ENCODE measurements at places on chromosomes 12 and 14. TPM values are rescaled to one million over a fixed set of nuclear protein-coding genes. Genes with fewer than 3 reads are reported as not detected.

Gene PARPBP
- total RNA-seq = 30.0 TPM

- DNase-seq = no peak
Measured at GRCh38 chr14:103347091-103347815, 13.2 kb downstream of the EIF5 start.

DNA sequence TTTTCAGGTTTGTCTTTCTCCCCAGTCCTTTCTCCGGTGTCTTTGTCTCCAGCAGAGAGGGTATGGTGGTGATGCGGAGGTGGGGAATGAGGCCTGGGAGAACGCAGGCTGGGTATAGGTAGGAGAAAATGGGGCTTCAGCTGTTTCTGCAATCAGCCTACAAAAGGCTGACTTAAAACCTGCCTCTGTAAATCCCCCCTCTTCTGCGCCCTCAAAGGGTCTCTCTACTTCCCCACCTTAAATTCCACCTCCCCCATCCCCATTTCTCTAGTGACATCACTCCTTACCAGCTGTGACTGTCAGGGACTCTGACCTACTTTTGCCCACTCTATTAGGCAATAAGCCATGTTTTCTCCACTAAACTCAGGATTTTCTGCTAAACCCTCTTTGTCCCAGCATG lies 8.1 kb upstream of the RIMKLB start:
- DNase-seq = no peak

GRCh38 chr14:91860238-91860637 lies 7.1 kb downstream of the TC2N start:
- no peak for DNase-seq

- DNase-seq = no peak
Measured at GRCh38 chr14:78367355-78367754, 197.2 kb downstream of the NRXN3 start.

DNA sequence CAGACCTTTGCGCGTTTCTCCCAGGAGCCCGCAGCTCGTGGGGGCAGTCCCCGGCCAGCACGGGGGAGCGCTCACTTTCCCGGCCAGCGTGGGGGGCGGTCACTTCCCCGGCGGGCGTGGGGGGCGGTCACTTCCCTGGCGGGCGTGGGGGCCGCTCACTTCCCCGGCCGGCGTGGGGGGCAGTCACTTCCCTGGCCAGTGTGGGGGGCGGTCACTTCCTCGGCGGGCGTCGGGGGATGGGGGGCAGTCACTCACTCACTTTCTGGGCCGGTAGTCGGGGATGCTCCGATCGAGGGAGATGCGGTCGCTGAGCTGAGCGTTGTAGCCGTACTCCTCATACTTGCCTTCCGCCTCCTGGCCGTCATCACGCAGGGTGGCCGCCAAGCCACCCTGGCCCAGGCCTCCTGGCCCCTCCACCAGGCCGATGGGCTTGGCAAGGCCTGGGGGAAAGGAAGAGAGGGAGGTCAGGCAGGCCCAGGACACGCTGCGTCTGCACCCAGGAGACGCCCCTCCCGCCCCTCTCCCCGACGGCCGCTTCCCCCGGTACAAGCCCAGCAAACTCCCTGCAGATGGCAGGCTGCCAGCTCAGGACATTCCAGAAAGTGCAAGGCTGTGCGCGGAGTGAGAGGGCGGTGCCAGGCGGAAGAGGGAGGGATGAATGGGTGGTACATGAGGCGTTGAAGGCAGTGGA lies 43.3 kb downstream of the GALNT9 start:
- peak; percentile 84 for DNase-seq

Gene LRRC43
- not detected for total RNA-seq

Gene CEBPE
- not detected for total RNA-seq

Gene PLBD2
- 17.7 TPM for total RNA-seq

Gene GAS2L3
- total RNA-seq = 18.7 TPM

DNA sequence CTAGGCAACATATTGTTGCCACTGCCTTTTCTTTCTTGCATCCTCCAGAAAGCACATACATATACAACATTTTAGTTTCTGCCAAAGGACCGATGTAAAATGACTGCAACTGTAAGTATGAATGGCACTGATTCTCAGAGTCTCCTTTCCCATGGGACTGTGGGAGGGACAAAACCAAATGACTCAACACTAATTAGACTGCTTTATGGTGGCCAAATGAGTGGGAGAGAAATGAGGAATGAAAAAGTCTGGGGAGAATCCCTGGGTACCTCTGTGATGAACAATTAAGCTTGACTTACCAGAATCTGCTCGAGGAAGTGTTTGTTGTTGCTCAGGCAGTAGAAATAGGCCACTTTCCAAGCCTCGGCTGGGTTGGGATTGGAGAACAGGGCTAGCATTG lies 10.1 kb downstream of the ZFYVE26 start:
- no peak for DNase-seq

- DNase-seq = no peak
Measured at GRCh38 chr12:31362115-31362758, 36.3 kb upstream of the SINHCAF start.

Gene FAR2
- total RNA-seq = 3.2 TPM

- no peak for DNase-seq
Measured at GRCh38 chr12:76449583-76449982, 101.4 kb upstream of the BBS10 start.

Gene TGM1
- 0.74 TPM for total RNA-seq

Gene HOXC12
- not detected for total RNA-seq

Gene AICDA
- total RNA-seq = not detected

DNA sequence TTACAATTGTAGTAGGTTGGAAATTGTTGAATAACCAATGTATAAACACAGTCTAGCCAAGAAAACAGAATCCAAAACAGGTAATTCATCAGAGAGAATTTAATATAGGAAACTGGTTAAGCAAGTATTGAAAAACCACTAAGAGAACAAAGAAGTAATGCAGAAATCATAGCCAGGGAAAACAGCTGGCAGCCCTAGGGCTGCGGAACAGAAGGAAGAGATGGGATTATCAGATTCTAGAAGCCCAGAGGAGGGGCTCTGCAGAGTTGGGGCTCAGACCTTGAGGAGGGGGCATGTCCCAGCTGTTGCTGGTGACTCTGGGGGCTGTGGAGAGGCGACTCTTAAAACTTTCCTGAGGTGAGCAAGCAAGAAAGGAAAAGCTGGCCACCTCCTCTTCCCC lies 49.4 kb downstream of the CD9 start:
- DNase-seq = no peak

DNA sequence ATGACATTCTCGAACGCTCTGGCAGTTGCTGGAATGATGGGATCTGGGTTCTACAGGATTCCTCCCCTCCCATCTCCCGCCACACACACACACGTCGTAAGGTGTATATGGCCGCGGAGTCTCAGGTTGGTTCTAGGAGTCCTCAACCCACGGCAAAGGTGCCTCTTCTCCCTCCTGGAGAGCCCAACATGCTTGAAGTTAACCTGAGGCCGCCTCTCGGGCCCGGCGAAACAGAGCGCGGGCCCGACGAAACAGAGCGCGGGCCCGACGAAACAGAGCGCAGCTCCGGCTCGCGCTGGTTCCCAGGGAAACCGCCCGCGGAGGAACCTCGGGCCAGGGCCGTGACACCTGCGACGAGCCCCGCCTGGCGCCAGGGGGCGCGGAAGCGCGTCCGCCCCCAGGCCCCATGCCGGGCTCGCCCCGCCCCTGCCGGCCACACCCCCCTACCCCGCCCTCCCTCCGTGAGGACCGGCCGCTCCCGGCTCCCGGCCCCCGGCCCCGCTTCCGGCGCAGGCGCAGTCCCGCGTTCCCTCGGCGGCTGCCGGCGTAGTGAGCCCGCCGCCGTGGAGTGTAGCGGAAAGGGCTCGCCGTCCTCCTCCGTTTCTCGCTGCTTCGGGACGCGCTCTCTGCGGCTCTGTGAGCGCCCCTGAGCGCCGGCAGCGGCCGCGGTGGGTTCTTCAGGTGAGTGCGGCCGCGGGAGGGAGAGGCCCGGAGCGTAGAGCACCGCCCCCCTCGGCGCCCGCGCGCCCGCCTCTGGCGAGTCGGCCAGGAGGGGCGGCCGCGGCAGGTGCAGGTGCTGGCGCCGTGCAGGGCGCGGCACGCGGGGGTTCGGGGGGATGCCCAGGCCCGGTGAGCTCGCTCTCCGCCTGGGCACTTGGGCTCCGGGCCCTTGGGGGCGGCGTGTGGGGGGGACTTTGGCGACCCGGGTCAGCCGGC lies at the start of gene RAB3IP:
Gene RAB3IP, plus strand, starts transcription at position 510 of the 936 bp plus-strand sequence. CDS start 16,549 bp downstream, outside the sequence.
- peak; percentile 61 for DNase-seq

- no peak for DNase-seq
Measured at GRCh38 chr14:78508023-78508422, 337.9 kb downstream of the NRXN3 start.

Gene PRH1
- total RNA-seq = 9.9 TPM

Gene PPP1R1A
- not detected for total RNA-seq

Gene FLVCR2
- total RNA-seq = 0.99 TPM

GRCh38 chr14:67595392-67595791 lies 4.7 kb downstream of the PIGH start:
- no peak for DNase-seq

DNA sequence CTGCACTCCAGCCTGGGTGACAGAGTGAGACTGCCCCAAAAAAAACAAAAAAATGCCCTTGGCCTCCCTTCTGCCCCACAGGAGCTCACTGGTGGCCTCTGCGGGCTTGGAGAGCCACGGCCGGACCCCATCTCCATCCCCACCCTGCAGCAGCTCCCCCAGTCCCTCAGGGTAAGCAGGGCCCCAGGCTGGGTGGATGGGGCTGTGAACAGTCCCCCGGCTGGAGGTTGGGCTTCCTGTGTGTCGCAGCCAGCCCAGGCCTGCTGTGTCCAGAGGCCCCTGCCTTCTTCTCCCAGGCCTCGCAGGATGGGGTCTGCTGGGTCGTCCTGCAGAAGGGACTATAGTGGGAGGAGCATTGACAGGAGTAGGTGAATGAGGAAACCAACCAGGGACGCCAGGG lies 15.4 kb upstream of the PUS1 start:
- DNase-seq = no peak

DNA sequence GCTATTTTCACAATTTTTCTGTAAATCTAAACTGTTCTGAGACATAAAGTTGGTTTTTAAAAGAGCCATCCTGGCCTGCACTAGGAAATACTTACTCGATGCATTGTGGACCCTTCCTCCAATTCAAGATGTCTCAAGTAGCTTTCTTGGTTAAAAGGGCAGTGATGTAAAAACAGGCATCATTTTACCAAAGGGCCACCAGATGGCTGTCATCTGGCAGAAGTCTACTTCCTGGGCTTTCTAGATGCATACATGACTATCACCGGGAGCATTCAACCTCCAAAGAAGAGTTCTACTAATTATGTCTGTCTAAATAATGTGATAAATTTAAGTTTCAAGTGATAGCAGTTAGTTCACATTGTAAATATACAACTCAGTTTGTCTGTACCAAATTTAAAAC lies 96.8 kb upstream of the FRMD6 start:
- peak; percentile 54 for DNase-seq

Gene ST8SIA1
- 8.9 TPM for total RNA-seq

Gene ALDH1L2
- total RNA-seq = 9.6 TPM

Gene MSRB3
- total RNA-seq = 6.6 TPM

DNA sequence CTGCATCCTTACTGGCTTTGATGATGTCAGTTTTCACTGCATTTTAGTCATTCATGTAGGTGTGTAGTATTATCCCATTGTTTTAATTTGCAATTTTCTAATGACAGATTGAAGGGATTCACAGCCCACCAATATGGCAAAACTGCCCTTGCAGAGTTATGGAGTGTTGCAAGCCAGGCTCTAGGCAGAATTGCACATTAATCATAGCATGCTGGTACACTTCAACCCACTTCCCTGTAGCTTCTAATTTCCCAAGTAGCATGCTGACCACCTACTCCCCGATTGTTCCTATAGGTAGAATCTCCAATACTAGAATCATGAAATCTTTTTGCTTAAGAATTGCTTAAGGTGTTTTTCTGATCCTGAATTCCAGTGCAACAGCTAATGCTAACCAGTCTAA lies 5.2 kb upstream of the RNASE6 start:
- no peak for DNase-seq

DNA sequence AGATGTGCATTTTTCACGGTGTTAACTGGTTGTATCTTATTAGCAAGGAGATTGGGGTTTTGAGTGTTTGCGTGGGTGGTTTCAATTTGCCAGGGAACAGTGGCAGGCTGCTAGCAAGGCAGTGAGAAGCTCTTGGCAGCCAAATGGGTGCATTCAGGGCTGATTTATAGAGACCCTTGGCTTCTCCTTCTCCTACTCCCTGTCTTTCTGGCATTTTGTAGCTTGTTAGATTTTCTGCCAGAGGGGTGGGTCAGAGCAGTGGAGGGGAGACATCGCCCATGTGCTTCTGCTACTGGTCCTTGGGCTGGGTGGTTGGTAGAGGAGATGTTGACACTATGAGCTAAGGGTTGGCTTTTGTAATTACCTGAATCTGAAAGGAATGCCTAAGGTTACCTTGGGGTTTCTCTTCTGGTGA lies 9.6 kb downstream of the CALM1 start:
- no peak for DNase-seq

Gene PSEN1
- 38.8 TPM for total RNA-seq

DNA sequence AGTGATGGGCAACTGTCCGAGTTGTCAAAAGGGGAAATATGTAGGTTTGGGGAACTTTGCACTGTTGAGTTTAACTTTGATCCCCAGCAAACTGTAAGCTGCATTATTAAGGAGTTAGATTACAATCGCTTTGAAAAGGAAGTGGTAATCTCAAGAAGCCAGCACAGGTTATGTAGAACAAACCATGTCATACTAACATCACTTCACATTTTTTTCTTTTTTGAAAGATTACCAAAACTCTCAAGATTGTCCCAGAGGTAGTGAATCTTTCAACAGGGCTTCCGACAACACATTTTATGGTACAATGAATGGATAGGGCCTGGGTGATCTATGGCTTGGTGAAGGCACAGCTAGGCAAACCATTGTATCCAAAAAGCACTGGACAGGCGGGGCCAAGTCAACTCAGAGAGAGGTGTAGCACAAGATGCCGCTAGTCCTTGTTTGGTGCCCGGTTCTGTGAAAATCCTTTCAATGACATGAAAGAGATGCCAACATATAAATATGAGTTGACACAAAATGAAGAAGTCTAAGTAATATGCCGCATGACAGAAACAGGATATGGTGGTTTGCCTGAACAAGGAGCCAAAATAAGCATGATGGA lies 24.3 kb upstream of the PARP11 start:
- DNase-seq = no peak

Gene DEGS2
- total RNA-seq = 0.02 TPM

DNA sequence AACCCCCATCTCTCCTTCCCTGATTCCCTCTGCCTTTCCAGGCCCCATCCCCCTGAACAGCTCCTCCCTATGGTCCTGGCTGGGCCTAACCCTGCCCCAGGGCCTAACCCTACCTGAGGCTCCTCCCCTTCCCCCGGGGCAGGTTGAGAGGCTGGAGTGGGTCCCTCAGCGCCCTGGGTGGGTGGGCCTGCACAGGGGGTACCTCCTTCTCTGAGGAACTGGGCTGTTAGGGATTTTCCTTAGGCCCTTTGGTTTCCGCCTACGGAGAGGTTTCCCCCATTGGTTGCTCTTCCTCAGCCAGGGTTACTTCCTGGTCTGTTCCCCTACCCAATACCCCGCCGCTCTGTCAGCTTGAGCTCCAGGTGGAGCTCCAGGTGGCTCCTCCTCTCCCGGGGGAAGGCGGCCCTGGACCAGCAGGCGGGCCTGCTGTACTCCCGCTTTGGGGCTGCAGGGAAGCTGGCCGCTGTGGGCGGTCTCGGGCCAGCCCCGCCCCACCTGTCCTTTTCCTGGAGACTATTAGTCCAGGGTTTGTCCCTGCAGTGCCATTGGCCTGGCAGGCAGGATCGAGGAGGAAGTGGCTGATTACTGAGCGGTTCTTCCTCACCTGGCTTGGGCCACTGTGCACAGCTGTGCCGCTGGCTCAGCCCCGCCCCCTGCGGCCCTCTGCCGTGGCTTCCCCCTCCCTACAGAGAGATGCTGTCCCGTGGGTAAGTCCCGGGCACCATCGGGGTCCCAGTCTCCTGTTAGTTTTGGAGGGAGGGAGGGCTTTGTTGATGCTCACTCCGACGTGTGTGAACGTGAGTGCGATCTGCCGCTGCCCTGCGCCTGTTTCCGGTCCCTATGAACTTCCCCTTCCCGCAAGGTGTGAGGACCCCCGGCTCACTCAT lies 2.5 kb downstream of the C12orf57 start:
- DNase-seq = no peak
